ENCODE measurements at places on chromosomes 11 and 22. TPM values are rescaled to one million over a fixed set of nuclear protein-coding genes. Genes with fewer than 3 reads are reported as not detected.

DNA sequence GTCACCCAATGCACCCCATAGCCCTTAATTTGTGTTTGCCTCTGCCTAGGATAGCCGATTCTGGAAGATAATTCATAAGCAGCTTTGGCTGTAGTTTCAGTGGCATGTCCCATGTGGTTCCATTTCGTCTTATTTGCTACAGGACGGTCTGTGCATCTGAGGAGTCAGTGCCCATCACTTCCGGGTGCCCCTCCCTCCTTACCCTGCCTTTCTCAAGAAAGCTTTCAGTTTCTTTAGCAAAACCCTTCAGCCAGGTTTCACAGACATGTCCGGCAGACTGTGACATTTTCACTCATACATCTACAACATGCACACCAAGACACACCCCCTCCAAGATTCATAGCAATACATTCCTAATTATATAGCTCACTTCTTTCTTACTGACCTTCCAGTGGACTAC is 14.3 kb downstream of the TP53AIP1 start:
- DNase-seq: peak; percentile 30

DNA sequence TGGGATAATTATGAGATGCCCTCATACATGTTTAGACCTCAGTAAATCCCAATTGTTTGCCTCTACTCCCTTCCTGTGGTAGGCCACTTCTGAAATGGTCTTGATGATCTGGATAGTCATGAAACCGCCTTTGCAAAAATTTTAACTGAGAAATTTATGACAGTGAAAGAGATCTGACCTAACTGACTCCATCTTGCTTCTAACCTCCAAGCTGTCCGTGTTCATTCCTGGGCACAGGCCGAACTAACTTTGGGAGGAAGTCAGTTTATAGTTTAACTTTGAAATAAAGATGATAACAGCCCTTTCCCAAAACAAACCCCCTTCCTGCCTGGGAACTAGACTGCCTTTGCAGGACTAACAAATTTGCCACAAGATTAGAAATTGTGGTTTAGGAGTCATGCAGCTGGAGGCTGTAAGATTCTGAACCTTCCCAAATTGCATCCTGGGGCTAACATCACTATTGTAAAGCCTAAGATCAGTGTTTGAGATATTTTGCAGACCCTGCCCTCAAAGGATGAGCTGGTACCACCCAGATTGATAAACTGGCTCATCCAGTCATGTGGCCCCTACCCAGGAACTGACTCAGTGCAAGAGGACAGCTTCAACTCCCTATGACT is 19.9 kb upstream of the CTR9 start:
- DNase-seq: no peak

- no peak for DNase-seq
Observed at GRCh38 chr11:39247570-39248137, 2211.8 kb downstream of the LRRC4C start.

CHRDL2 gene
- 14.5 TPM for total RNA-seq

- DNase-seq: no peak
Observed at GRCh38 chr11:81886406-81887075, 847.1 kb downstream of the FAM181B start.

NXPE2 gene
- 0.99 TPM for total RNA-seq

GRCh38 chr11:41237382-41237781 is 222.1 kb downstream of the LRRC4C start:
- DNase-seq: no peak

GRCh38 chr11:14232652-14233051 is 126.3 kb downstream of the RRAS2 start:
- DNase-seq: no peak

DGAT2 gene
- total RNA-seq: 2.3 TPM

CCDC73 gene
- not detected for total RNA-seq

Measured in aorta (tissue), 5 donors.